ENCODE measurements at places on chromosomes 16 and 17. TPM values are rescaled to one million over a fixed set of nuclear protein-coding genes. Genes with fewer than 3 reads are reported as not detected.

DNA sequence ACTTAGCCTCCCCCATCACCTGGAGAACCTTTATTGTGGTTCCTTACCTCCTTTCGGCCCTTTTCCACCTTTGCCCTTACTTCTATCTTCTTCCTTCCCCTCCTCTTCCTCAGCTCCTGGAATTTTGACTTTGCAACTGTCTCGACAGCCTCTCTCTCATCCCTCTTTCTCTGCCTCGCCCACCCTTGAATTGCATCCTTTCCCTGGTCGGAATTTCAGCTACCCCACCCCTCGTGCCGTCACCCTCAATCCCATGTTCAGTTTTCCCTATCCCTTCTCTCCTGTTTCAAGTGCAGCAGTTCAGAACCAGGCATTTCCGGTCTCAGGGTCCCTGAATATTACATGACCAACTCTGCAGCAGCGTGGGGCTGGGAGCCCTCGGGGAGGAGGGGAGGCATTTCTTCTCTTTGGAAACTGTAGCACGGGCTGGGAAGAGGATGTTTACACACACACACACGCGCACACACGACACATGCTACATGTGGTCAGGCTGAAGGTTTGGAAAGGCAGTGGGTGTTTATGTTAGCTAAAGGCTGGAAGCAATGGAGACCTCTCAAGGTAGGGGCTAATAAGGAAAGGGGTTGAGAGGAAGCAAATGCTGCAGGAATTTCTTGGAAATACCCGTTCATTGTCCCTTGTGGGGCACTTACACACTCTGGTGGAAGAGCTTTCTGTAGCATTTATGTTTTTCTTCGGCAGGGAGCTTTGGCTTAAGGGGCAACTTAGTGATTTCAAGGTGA, 971 bp downstream of the MINK1 start:
- DNase-seq = no peak

- DNase-seq = no peak
These were observed 10.7 kb downstream of the GALNS start for GRCh38 chr16:88846088-88846487.

Gene ASGR2
- total RNA-seq = 1.3 TPM

DNA sequence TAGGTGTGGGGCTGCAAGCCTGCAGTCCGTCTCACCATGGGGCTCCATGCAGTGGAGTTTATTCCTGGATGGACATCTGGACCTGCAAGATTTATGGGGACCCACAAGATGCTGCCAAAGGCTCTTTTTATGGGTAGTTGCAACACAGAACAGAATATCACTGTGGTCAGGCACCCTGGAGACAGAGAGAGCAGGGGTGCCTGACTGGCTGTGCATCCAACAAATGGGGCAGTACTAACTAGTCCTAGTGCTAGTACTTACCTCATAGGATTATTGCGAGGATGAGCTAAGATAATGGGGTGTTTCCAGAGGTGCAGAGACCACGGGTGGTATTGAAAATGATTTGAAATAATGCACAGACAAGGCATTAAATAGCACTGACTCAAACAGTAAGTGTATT, 42.4 kb upstream of the MMP2 start:
- no peak for DNase-seq

Gene AANAT
- not detected for total RNA-seq

DNA sequence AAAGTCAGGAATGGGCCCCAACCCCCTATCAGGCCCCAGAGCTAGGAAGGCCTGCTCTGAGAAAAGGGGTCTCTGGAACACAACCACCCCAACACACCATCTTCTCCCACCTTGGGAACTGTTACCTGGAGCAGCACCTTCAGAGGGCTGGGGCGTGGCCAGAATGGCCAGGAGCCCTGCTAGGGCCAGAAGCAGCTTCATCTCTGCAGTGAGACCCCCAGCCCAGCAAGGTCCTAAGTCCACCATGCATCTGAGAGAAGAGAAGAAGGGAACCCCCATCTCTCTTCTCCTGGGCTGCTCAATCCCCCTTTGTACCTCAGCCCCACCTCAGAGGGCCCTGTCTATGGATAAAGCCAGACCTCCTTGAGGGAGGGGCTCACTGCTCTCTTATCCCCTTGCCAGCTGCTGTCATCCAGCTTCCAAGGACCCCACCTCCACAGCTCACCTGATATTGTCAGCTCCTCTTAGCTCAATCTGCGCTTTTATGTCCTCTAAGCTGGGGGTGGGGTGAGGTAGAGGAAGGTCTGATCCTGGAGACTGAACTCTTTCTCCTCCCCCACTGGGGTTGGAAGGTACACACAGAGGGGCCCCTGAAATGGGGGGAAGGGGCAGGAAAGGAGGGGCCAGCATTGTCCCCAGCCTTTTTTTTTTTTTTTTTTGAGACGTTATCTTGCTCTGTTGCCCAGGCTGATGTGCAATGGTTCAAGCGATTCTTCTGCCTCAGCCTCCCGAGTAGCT, at the start of gene MPO:
TSS of gene MPO (minus strand) at position 456 of the 738 bp plus-strand sequence. CDS start at position 279, 177 bp downstream.
- no peak for DNase-seq

- DNase-seq = no peak
These were observed 31.6 kb upstream of the LRRC37A3 start for GRCh38 chr17:64950871-64951270.

DNA sequence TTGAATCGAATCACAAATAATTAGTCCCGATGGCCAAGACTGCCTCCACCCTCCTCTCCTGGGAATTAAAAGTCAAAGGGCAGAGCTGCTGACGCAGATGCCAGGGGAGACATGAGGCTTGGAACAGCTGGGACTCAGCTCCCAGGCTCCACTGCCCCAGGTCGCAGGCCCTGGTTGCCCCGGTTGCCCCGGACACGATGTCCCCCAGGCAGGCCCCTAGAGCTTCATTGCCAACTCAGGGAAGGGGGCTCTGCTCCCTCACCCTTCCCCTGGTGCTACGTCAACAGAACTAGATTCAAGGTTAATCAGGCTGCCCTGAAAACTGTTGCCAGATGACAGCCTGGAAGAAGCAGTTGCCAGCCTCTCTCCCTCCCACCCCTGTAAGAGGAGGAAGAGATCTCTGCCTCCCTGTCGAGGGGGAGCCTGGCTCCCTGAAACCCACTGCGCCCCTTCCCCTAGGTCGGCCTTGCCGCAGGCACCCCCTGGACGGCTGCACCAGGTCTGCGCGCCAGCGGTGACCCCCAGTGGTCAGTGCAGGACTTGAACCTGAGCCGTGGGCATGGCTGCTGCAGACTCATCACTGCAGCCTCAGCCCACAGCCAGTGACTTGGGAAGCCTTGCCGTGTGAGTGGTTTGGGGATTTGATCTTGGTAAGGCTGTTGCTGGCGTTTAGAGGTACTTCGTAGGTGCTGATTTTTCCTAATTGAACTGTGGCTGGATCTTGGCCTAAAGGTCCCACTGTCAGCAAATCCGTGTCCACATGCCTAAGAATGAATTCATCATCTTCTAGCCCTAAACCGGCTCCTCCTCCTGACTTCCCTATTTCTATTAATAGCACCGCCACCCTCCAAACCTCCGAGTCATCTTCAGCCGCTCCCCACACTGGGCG, 84.1 kb upstream of the TOB1 start:
- DNase-seq = peak; percentile 91

GRCh38 chr17:17537311-17538099, 41.3 kb upstream of the RASD1 start:
- DNase-seq = no peak

- peak; percentile 25 for DNase-seq
These were observed 1.2 kb upstream of the NARF start for GRCh38 chr17:82457073-82457928.

GRCh38 chr16:2687531-2688308, 5.4 kb downstream of the KCTD5 start:
- no peak for DNase-seq

DNA sequence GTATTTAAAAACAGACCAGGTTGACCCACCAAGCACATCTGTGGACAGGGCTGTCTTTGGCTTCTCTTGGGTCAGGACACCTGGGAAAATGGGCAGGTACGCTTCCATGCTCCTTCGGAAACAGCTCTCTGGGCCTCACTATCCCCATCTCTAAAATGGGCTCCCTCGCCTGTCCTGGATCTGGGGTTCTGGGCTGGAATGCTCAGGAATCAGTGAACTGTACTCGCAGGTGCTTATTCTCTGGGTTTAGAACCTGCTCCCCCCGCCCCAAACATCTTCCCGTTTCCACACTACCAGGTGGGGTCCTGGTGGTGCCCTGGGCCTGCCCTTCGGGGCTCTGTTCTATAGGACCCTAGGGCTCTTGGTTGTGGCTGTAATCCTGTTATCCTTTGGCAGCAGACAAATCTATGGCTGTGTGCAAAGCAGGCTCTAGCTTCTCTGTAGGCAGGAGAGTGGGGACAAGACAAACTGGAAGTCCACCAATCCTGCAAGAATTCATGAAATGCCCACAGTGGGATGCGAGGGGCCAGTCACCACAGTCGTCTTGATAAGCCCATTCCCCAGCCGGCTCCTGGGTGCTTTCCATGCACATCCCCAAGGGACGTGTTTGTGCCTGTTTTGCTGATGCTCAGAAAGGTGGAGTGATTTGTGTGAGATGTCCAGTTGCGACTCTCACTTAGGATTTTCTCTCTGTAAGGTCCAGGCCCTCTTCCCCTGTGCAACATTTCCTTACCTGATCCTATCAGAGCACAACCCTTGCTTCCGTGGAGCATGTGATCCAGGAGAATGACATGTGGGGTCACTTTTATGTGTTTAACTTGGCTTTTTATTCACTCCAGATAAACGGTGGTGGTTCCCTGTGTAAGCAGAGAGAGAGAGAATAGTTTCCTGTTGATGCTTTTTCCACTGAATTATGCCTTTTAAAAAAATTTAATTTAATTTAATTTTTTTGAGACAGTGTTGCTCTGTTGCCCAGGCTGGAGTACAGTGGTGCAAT, 37.2 kb downstream of the HAPSTR1 start:
- no peak for DNase-seq

GRCh38 chr17:3998436-3998835, 34.2 kb upstream of the ATP2A3 start:
- DNase-seq = peak; percentile 25

DNA sequence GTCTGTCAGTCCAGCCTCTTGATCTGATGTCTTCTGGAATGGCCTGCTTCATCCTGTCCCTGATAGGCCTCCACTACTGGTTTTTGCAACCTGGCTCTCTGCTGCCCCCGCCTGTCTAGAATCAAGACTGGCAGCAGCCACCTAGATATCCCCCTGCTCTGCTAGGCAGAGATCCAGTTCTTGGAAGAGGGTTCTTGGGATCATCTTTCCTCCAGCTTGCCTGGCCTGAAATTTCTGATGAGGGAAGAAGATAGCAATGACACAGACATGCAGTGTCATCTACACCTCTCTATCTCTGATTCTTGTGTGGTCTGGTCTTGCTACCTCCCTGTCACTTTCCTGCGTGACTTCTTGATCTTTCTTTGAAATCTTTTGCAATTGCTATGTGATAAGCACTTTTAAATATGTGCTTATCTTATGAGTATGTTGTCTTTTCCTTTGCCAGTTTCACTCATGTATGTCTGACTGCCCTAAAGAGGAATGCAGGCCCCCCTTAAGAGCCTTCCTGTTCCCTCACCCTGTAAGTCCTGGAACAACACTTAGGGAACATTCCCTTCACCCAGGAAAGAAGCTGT, 20.3 kb upstream of the NFATC3 start:
- DNase-seq = peak; percentile 86

Gene MSLN
- 0.37 TPM for total RNA-seq

GRCh38 chr17:11742886-11743285, 144.6 kb downstream of the DNAH9 start:
- no peak for DNase-seq

GRCh38 chr17:34714475-34715410, 135.4 kb downstream of the TMEM132E start:
- DNase-seq = no peak

Gene HOXB5
- 2.8 TPM for total RNA-seq

Gene TPSG1
- 0.52 TPM for total RNA-seq

Gene ANKRD40CL
- not detected for total RNA-seq

Gene RPL19
- total RNA-seq = 1,135 TPM

- DNase-seq = no peak
These were observed 13.3 kb upstream of the USP36 start for GRCh38 chr17:78853926-78854394.

DNA sequence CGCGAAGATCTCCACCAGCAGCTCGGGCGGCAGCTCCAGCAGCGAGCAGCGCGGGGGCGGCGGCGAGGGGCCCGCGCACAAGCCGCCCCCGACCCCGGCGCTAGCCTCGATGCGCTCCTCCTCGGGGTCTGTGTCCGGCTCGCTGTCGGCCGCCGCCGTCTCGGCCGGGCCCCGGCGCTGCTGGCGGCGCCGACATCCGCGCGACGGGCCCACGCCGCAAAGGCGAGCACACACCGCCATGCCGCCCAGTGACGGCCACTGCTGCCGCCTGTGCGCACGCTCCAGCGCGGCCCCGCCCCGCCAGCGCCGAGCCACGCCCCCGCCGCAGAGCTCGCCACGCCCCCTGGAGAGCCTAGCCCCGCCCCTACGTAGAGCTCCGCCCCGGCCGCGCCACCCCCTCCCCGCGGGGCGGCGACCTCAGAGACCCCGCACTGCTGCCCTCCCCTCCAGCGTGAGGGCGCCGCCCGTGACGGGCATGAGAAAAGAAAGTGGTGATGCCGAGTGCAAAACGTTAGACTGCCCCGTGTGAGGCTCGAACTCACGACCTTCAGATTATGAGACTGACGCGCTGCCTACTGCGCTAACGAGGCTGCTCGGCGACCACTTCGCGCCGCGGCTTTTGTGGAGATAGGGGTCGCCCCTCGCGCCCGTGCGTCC, at the start of gene FBXO31:
TSS of gene FBXO31 (minus strand) at position 272 of the 657 bp plus-strand sequence. CDS start at position 240, 32 bp downstream.
- DNase-seq = peak; percentile 97

Gene GGA3
- 32.4 TPM for total RNA-seq

Gene SEZ6
- total RNA-seq = not detected

Gene KRTAP2-3
- total RNA-seq = not detected

- DNase-seq = no peak
These were observed 6.5 kb downstream of the TMEM204 start for GRCh38 chr16:1539720-1540555.

GRCh38 chr16:24670623-24671454, 58.6 kb upstream of the TNRC6A start:
- DNase-seq = peak; percentile 85

Gene CCR7
- total RNA-seq = 0.46 TPM

DNA sequence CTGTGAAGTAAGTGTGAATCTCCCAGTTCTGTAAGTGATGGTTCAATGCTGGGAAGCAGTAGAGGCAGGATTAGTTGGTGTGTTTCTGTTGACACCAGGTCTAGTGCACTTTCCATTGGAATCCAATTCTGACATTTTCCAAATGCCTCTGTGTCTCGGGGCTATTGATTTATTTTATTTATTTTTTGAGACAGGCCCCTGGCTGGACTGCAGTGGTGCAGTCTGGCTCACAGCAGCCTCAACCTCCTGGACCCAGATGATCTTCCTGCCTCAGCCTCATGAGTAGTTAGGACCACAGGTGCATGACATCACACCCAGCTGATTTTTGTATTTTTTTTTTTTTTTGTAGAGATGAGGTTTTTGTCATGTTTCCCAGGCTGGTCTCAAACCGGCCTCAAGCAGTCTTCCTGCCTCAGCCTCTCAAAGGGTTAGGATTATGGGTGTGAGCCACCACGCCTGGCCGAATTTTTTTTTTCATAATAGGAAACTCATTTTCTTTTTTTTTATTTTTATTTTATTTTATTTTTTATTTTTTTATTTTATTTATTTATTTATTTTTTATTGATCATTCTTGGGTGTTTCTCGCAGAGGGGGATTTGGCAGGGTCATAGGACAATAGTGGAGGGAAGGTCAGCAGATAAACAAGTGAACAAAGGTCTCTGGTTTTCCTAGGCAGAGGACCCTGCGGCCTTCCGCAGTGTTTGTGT, 61.7 kb downstream of the YPEL2 start:
- DNase-seq = no peak

Gene MMP25
- total RNA-seq = 5.6 TPM

GRCh38 chr16:21145738-21146137, 4.9 kb downstream of the DNAH3 start:
- DNase-seq = no peak

GRCh38 chr17:38562903-38563302, 42.8 kb downstream of the SRCIN1 start:
- DNase-seq = no peak

Gene PDILT
- not detected for total RNA-seq

- DNase-seq = peak; percentile 79
These were observed 8.3 kb upstream of the GALK1 start for GRCh38 chr17:75773121-75773807.

Gene CCDC144A
- 11.9 TPM for total RNA-seq

Measured in posterior vena cava (tissue), 2 donors.